ENCODE measurements at places on chromosomes 3 and 15.

GRCh38 chr15:92000709-92001108 lies 147.2 kb downstream of the SLCO3A1 start:
- DNase-seq, result no peak

- no peak for DNase-seq
These were observed 48.5 kb downstream of the CD47 start for GRCh38 chr3:108042300-108042699.

- DNase-seq, result no peak
These were observed 90.2 kb downstream of the GHSR start for GRCh38 chr3:172357850-172358754.

- no peak for DNase-seq
These were observed 80.4 kb upstream of the TGFBR2 start for GRCh38 chr3:30526031-30526430.

GRCh38 chr15:66212563-66212921 lies 41.0 kb downstream of the MEGF11 start:
- DNase-seq, result no peak

DNA sequence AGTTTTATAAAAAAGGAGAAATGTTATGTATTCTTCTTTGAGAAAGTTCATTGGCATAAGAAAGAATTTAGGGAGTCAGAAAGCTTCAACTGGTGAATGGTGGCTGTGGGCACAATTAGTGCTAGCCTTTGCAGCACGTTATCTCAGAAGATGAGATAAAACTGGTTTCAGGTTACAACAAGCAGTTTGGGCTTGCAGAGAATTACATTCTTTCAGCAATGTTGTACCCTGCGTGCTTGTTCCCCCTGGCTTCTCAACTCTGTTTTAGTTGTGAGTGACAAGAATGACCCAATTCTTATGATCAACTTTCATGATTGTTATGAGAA lies 31.6 kb upstream of the ACP3 start:
- DNase-seq, result no peak

DNA sequence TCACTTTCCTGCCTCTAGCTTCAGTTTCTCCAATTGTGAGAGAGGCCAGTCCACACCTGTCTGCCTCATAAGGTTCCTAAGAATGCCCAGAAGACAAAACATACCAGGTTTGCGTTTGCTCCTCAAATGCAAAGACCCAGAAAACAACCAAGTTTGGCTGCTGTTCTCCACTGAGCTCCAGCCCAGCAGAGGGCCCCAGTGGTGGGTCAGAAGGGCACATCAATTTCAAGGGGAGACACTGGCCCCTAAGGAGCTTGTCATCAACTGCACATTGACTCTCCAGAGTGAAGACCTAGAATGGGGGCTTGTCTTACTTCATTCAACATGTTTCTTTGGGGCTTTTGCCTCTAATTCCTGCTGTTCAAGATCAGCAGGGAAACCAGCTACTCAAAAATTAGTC lies 127.9 kb upstream of the SLC6A11 start:
- no peak for DNase-seq

GRCh38 chr3:117887901-117888300 lies 1146.7 kb downstream of the IGSF11 start:
- no peak for DNase-seq

GRCh38 chr3:114624571-114625181 lies 330.8 kb downstream of the TIGIT start:
- DNase-seq, result peak; percentile 99

DNA sequence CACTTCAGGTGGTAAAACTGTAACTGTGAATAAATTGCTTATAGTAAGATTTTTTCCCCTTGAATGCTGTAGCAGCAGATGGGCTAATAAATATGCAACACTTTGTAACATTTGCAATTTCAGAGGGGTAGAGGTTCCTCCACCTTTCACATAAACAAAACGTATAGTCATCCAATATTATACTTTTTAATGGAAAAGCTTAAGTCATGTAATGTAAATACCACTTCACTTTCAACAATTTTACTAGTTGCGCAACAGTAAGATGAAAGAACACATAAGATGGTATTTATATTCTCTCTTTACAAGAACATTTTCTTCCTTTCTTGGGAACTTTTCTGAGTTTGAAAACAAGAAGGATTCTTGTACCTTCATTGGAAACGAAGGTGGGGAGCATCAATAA lies 56.6 kb upstream of the FAM3D start:
- DNase-seq, result no peak

GRCh38 chr3:126896067-126896441 lies 86.9 kb upstream of the PLXNA1 start:
- DNase-seq, result no peak

- no peak for DNase-seq
These were observed 1071.6 kb downstream of the PLOD2 start for GRCh38 chr3:145089337-145089736.

All from adrenal gland (tissue), 19 donors.